ENCODE measurements at places on chromosomes 4 and X.
A peak's percentile ranks its signal among the peaks of the same experiment; 100 is the strongest.

GRCh38 chrX:48540480-48540879 lies 966 bp downstream of the TBC1D25 start:
- DNase-seq: no peak

DNA sequence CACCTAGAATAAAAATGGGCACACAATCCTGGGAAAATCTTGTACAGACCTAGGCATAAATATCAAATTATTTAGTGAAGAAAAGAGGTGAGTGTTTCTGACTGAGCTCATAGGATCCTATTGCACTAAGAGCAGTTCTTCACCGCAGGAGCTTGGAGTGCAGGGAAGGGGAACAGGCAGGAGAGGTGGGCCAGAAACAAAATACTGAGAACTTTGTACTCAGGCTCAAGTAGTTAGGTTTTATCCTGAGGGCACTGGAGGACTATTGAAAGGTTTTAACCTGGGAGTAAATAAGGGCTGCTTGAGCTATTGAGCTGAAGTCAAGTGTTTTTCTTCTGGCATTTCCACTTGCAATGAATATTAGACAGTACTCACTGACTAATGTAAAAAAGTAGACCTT lies 12.2 kb downstream of the EPHA5 start:
- no peak for DNase-seq

DNA sequence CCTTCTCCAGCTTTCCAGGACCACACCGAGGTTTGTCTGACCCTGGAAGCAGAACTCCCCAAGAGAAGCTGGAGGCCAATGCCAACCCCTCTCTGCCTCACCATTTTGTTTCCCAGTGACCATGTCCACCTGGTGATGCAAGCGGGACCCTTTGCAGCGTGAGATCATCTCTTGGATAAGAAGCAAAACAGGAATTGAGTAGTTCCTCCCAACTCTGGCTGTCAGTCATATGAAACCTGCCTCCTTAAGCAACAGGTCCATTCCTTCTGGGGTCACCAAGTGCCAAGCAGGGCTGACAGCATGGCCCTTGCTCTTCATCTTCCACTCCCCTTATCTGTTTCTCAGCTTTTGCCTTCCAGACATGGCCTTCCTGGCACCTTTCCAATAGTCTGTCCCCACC lies 41.3 kb upstream of the MTM1 start:
- no peak for DNase-seq

DNA sequence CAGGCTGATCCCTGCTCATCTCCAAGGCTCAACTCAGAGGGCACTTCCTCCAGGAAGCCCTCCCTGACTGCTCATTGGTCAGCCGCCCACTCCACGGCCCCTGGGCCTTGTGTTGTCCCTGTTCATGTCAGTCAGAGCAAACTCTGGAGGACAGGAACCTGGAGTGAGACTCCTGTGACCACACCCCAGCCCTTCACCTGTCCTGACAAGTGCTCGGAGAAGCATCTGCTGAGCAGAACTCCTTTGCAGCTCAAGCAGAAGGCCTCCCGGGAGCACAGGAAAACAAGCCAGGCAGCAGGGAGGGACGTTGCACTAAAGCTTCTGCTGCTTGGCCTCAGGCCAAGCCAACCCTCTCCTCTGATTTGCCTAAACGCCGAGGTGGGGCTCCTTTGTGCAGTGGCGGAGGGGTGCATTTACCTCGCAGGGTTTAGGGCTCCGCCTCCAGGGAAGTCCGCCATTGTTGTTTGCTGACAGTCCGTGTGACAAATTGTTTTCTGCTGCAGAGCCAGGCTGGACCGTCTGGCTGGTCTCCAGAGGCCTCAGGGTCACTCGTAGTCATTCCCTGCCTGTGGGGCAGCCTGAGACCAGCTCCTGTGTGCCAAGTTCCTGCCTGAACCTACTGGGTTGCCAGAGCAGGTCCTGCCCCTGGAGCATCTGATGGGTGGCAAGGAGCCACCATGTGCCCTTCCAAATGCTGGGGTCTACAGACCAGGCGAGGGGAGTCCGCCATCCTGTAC lies 61.8 kb downstream of the C4orf50 start:
- DNase-seq: no peak

DNA sequence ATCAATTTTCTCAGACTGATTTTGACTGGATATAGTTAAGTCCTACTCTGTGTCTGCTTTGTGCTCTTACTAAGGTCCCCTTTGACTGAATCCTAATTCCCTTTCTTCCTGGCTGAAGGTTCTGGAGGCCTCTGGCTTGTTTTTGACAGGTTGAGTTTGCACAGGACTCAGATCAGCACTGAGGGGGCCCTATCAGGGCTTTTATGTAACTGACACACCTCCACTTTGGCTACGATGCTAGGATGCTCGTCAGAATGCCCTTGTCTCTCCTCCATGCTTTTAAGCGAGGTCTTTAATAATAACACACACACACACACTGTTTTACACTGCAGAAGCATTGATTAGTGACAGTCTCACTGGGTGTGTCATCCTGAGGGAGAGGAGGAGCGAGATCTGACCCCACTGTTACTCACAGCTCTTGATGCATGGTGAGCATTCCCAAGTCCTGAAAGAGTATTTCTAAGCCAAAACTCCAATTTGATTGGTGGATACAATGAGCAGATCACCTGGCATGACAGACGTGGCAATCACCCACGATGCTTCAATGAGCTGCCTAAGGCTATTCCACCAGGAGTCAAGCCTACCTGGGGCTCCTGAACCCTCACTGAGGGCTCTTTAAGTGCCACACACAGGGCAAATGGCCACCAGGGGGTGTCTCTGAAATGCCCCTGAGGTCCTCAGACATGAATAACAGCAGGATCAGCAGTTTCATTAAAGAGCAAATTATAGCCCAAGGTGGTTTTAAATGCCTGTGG lies 130.4 kb upstream of the CPEB2 start:
- DNase-seq: peak; percentile 20

DNA sequence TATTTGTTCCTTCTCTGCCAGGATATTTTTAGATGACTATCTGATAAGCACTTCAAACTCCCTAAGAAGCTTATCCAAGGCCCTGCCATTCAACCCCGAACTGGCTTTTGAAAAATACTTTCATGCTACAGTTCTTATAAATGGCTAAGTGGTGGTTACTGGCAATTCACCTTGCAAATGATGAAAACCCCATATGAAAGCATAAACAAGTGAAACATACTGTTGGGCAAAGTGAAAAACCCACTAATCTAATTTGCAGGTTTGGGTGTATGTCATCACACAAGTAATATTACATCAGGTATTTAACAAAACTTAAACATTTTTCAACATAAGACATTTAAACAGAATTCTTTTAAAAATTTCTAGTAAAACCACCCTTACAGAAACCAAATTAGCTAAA lies 31.1 kb downstream of the TAPT1 start:
- no peak for DNase-seq

DNA sequence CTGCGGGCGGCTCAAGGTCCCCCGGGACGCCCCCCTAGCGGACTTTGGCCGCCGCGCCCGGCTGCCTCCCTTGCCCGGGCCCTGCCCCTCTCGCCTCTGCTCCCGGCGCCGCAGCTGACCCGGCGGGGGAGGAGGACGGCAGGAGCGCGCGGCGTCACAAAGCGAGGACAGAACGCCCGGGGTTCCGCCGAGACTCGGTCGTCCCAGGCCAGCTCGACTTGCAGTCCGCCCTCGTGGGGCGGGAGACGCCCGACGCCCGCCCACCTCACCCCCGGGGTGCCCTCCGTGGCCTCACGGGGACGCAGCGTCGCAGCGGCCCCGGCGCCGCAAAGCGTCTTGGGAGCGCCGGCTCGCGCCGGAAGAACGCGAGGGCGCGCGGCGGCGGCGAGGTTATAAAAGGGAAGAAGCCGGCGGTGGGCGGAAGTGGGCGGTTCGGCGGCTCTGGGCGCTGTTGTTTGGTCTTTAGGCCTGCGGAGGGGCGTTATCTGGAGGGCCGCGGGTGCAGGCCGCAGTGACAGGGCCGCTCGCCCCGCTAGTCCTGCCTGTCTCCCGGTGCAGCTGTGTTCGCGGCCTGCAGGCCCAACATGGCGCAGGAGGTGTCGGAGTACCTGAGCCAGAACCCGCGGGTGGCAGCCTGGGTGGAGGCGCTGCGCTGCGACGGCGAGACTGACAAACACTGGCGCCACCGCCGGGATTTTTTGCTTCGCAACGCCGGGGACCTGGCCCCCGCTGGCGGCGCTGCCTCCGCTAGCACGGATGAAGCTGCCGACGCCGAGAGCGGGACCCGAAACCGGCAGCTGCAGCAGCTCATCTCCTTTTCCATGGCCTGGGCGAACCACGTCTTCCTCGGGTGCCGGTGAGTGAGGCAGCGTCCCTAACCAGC lies at the start of gene CDKN2AIP:
TSS of gene CDKN2AIP (plus strand) at position 423 of the 883 bp plus-strand sequence. CDS start at position 585, 162 bp downstream.
- DNase-seq: peak; percentile 83

- DNase-seq: no peak
These were observed 225.3 kb downstream of the STK32B start for GRCh38 chr4:5276475-5277075.

GRCh38 chrX:11050013-11050412 lies 61.1 kb upstream of the HCCS start:
- DNase-seq: no peak

DNA sequence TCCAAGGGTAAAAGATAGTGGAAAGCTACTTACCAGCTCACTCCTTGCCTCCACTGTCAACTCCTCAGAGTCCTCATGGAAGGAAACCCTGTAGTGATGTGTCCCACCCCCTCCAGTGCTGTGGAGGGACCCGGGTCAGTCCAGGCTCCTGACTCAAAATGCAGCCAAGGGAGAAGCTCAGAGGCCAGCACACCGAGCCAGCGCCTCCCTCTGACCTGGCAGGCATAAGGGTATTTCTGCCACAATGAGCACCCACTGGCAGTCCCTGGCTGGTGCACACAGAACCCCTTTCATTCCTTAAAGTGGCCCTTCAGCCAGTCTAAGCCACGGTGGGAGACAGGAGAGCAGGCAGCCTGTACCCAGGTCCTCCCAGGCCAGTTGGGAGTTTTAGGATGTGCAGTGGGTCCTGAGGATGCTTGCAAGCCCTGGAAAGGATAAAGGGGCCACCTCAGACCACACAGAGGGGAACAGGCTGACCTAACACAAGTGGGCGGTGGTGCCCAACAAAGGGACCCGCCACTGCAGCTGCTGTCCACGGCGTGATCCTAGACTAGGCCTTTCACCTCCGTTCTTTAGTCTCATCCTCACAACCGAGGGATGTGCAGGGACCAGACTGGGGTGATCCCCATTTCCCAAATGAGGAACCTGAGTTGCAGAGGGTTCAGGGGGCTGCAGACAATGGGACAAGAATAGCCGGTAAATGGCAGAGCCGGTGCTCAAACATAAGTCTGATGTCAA lies 5.7 kb downstream of the JAKMIP1 start:
- no peak for DNase-seq

- DNase-seq: no peak
These were observed 190.7 kb downstream of the OR13H1 start for GRCh38 chrX:131734621-131735020.
